ENCODE measurements at places on chromosomes 1 and 21. TPM values are rescaled to one million over a fixed set of nuclear protein-coding genes. Genes with fewer than 3 reads are reported as not detected.
A peak's percentile ranks its signal among the peaks of the same experiment; 100 is the strongest.

Gene HES4
- total RNA-seq = 25.9 TPM

Gene SLX9
- 21.8 TPM for total RNA-seq

Gene ANKRD65
- total RNA-seq = not detected

Gene KRTAP23-1
- total RNA-seq = not detected

Gene FCAMR
- not detected for total RNA-seq

Gene SPRR3
- total RNA-seq = not detected

Gene DDAH1
- total RNA-seq = 0.15 TPM

Gene MRPS6
- total RNA-seq = 34.9 TPM

Gene CATSPERE
- total RNA-seq = 0.49 TPM

Gene RGS13
- 0.32 TPM for total RNA-seq

Gene SERPINC1
- total RNA-seq = not detected

Gene SPATA17
- not detected for total RNA-seq

Gene TRPM2
- total RNA-seq = 3.1 TPM

DNA sequence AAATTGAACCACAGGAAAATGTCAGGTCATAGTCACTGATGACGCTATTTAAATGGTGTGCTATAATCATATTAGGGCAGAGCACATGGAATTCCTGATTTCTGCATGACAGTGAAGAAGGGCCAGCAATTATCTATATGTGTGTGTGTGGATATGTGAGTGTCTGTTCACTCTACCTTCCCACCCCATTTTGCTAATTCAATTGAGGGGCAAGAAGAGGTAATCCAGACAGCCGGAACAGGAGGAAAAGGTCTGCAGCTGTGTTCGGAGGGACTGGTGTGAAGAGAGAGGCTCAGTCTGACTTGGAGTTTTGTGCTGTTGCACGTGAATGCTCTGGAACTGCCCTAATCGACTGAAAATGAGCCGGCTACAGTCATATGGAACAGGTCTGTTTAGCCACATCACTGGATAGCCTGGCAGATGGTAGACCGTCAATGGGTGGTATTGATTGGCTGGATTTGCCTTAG lies 5.1 kb upstream of the ELAVL4 start:
- DNase-seq = no peak

GRCh38 chr1:30133414-30134055 lies 589.9 kb downstream of the MATN1 start:
- DNase-seq = no peak

DNA sequence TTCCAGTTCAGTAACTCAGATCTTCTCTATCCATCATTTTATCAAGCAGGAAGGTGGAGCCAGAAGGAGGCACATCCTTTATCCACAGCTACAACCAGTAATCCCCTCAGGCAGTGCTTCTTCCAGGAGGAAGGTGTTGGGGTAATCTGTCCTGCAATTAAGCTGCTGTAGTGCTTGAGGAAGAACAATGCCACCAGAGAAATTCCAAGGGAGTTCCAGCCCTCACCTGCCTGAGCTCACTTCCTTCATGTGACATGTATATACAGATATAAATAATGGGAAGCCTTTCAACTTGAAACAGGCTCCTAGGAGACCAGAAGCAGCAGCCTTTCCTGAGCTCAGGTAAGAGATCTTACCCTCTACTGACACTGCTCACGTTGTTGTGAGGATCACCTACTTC lies 2.2 kb upstream of the IL20 start:
- DNase-seq = no peak

GRCh38 chr1:197312163-197312562 lies 44.1 kb downstream of the CRB1 start:
- no peak for DNase-seq

GRCh38 chr1:20867847-20868246 lies 80.7 kb upstream of the HP1BP3 start:
- no peak for DNase-seq

GRCh38 chr1:7839526-7839925 lies 13.3 kb downstream of the UTS2 start:
- DNase-seq = no peak

DNA sequence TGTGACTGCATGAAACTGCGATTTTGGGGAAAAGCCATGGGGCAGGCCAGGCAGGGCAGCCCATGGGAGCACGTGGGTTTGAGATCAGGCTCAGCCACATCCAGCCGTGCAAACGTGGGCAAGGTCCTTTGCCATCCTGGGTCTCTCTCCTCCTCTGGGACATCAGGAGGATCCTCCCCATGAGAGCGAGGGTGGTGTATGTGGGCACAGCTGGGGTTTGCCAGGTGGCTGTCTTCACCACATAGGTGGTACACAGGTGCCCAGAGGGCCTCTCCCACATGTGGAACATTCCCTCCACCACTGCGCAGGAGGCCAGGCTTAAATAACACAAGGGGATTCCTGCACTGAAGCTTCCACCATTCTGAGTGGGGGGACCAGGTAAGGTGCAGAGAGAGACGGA lies 136.7 kb downstream of the DMRTB1 start:
- no peak for DNase-seq

- no peak for DNase-seq
Observed at GRCh38 chr1:117886101-117886795, 43.2 kb downstream of the GDAP2 start.

GRCh38 chr1:39698568-39698967 lies 7.3 kb upstream of the HPCAL4 start:
- no peak for DNase-seq

GRCh38 chr1:104921525-104921924 lies 1171.8 kb downstream of the AMY1C start:
- DNase-seq = no peak

- DNase-seq = no peak
Observed at GRCh38 chr1:178743801-178744200, 18.8 kb downstream of the RALGPS2 start.

GRCh38 chr1:16006552-16007485 lies 2.8 kb downstream of the SRARP start:
- DNase-seq = peak; percentile 38

- DNase-seq = peak; percentile 2
Observed at GRCh38 chr21:15514073-15514946, 215.5 kb upstream of the USP25 start.

GRCh38 chr1:231666220-231666936 lies 39.8 kb downstream of the DISC1 start:
- DNase-seq = no peak

DNA sequence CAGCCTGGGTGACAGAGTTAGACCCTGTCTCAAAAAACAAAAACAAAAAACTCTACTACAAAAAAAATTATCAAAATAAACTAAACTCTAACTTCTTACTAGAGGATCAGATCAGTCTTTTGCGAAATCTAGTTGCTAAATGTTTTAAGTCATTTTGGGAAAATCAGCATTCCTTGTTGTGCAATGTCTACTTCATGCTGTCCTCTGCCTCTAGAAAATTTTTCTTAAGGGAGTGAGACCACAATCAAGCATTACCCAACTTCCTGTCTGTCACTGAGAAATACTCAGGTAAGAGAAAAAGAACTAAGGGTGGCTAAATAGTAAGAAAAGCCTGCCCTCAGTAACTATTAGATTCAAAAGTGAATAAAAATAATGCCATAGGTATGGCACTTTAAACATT lies 67.2 kb upstream of the FOXD3 start:
- DNase-seq = no peak

- no peak for DNase-seq
Observed at GRCh38 chr1:69994241-69994640, 211.1 kb downstream of the LRRC40 start.

DNA sequence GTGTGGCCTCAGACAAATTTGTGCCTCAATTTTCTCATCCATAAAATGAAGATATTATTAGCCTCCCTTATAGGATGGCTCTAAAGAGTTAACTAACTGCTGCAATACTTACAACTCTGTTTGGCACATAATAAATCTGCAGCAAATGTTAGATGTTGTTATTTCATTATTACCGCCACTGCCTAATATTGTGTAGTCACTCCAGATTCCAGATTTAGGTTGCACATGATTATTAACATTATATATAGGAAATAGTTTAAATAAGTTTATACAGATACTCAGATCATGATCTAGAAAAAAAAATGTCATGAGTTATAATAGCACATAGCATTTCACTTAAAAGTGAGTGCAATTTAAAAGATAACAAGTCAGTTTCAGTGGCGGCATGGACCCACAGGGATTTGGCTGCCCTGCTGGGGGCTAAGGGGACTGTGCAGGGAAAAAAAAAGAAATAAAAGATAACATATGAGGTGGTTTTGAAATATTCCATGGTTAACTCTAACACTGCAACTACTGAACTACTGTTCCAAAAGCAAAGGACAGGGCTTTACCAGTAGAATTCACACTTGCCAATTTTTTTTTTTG lies 170.4 kb downstream of the TGFBR3 start:
- no peak for DNase-seq

DNA sequence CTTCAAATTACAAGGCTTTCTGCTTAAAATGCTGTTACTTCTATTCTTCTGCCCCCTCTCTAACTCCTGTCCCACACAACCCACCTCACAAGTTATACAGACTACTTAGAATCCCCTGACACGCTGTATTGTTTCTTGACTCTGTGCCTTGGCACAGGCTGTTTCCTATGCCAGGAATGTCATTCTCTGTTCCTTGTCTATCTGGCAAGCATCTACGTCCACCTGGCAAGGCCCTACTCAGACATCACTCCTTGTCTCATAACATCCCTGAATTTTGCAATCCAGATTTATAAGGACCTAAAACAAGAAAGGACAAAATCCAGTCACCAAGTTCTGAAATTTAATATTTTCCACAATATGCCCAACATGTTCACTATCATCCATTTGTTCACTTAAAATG lies 182.0 kb upstream of the CHRM3 start:
- no peak for DNase-seq

GRCh38 chr1:169052727-169053126 lies 53.8 kb upstream of the ATP1B1 start:
- DNase-seq = no peak

GRCh38 chr1:212942679-212943392 lies 7.5 kb upstream of the VASH2 start:
- DNase-seq = no peak

DNA sequence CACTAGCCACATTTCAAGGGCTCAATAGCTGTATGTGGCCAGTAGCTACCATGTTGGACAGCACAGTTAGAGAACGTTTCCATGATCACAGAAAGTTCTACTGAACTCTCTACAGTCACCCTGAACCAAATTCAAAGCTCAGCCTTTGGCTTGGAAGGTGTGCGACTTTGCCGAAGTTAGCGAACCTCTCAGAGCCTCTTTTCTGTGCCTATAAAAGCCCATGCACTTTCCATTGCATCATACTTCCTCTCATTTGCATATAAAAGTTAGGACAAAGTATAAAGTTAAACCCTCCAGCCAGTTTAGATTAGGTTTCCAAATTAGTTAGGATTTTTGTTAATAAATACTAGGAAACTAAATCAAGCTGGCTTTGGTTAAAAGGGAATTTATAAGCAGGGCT lies 4.7 kb upstream of the SLC1A7 start:
- no peak for DNase-seq

DNA sequence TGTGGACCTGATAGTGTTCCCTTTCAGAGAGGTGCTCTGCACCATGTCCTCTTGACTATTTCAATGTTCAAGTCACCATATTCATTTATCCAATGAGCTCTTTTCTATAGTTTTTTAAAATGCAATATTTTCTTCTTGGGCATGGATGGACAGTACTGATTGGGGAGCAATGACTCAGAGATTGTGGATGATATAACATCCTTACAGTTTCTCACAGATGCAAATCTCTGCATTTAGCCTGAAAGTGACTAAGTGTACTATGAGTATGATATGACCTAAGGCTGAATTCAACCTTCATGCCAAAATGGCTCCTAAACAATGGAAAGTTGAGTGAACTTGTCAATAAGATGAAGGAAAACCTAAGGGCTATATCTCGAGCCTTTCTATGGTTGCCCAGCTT lies 36.5 kb downstream of the C4BPA start:
- no peak for DNase-seq

- DNase-seq = peak; percentile 25
Observed at GRCh38 chr1:65207317-65207716, 59.3 kb downstream of the AK4 start.

- peak; percentile 71 for DNase-seq
Observed at GRCh38 chr1:51189421-51190073, 46.5 kb upstream of the RNF11 start.

- no peak for DNase-seq
Observed at GRCh38 chr1:167186771-167187170, 33.9 kb upstream of the POU2F1 start.

- DNase-seq = no peak
Observed at GRCh38 chr1:109935451-109935900, 24.8 kb downstream of the CSF1 start.

DNA sequence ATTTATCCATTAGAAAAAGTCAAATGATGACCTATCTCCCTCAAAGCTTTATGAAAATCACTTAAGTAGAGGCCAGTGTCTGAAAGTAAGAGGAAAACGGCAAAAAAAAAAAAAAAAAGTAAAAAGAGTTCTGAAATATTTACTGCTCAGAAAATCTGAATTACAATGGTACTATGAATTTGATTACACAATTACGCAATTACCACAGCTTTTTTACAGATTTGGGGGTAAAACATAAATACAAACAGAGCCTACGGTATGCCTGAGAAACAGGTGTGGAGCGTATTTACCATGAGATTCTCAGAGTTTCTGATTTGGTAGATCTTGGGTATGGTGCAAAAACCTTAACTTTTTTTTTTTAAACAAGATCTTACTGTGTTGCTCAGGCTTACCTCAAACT lies 15.9 kb upstream of the FBXO28 start:
- DNase-seq = no peak

GRCh38 chr1:3261969-3262579 lies 192.4 kb upstream of the ARHGEF16 start:
- no peak for DNase-seq

DNA sequence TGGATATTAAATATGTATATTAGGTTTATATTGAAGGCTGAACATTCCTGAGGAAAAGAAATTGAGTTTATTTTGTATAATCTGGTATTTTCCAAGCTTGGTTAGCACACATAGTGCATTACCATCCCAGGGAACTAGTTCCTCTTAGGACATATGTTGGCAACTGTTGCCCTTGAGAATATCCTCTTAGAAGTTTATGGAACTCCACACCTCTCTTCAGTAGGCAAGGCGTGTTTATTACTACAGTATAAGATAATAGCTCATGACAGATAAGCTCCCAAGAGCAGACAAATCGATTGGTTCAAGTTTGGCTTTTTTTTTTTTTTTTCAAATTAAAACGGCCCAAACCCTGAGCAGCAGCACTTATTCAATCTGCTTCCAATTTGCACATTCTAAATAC lies 59.8 kb upstream of the SIPA1L2 start:
- no peak for DNase-seq

DNA sequence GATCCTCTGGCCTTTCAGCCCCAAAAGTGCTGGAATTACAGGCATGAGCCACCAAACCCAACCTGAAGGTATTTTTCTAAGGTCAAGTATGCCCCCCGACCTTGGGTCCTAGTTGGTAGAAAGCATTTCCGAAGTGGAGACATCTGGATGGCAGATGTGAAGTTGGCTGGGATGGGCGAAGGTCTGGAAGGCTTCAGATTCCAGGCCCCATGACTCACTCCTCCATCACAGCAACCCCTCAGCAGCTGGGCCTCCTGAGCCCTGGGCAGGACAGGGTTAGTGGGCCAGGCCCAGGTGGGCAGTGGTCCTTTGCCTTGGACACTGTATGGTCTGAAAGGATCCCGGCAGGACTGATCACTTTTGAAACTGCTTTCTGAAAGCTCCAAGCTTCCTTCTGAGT lies 23.3 kb downstream of the NAV1 start:
- no peak for DNase-seq
